ENCODE measurements at places on chromosomes 1 and 21. TPM values are rescaled to one million over a fixed set of nuclear protein-coding genes. Genes with fewer than 3 reads are reported as not detected.
A peak's percentile ranks its signal among the peaks of the same experiment; 100 is the strongest.

- DNase-seq, result no peak
Observed at GRCh38 chr1:63023171-63023570, 239.2 kb downstream of the ATG4C start.

GRCh38 chr21:44454747-44455523, at the start of gene LRRC3:
Gene LRRC3 (plus strand): TSS chr21:44455510. CDS start chr21:44456645, 1,135 bp downstream.
- DNase-seq, result peak; percentile 84

- peak; percentile 85 for DNase-seq
Observed at GRCh38 chr1:10507111-10507879, 32.5 kb downstream of the PEX14 start.

DNA sequence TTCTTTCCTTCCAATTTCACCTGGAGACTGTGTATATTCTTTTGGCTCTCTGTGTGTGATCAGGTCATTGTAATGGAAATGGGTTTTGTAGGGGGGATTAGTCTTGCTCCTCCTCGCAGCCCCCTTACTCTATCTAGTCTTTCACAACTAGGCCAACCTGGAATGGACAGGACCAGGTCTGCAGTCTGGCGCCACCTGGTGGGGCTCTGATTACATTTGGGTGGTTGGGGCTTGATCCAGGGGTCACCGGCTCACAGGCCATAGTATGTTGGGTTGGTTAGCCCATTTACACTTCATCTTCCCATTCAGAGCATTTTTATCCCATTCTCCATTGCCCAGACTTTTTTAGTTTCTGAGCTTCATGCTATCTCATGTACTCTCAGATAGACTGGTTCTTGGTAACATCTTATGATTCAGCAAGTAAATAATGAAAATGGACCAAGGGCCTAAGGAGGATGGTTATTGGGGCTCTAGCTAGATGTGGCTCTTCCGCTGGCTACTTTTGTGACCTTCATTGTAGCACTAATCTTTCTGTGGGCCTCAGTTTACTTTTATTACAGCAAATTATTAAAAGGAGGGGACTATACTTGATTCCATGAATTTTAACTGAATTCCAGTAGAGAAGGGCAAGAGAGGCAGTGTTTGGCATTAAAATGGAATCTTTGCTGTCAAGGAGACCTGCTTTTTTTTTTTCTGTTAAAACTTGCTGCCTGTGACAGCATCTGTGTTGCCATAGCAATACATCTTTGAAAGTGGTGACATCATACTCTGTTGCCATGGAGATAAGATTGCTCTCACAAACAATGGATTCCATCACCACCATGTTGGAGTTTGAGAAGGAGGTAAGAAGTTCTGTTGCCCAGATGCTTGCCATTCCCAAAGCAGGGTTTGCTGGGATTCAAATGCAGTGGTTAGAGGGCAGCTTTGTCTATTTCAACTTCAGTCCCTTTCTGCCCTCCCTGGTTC, 150.1 kb downstream of the PLXNA2 start:
- DNase-seq, result peak; percentile 83

DNA sequence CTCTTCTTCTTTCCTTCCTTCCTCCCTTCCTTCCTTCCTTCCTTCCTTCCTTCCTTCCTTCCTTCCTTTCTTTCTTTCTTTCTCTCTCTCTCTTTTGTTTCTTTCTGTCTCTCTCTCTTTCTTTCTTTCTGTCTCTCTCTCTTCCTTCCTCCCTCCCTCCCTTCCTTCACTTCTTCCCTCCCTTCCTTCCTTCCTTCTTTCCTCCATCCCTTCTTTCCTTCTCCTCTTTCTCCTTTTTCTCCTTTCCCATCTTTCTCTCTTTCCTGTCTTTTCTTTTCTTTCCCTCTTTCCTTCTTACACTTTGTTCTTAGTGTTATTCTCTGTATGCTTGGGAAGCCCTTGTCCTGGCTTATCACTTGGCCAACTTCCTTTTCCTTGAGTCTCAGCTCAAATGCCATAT, 72.5 kb upstream of the MPC2 start:
- no peak for DNase-seq

DNA sequence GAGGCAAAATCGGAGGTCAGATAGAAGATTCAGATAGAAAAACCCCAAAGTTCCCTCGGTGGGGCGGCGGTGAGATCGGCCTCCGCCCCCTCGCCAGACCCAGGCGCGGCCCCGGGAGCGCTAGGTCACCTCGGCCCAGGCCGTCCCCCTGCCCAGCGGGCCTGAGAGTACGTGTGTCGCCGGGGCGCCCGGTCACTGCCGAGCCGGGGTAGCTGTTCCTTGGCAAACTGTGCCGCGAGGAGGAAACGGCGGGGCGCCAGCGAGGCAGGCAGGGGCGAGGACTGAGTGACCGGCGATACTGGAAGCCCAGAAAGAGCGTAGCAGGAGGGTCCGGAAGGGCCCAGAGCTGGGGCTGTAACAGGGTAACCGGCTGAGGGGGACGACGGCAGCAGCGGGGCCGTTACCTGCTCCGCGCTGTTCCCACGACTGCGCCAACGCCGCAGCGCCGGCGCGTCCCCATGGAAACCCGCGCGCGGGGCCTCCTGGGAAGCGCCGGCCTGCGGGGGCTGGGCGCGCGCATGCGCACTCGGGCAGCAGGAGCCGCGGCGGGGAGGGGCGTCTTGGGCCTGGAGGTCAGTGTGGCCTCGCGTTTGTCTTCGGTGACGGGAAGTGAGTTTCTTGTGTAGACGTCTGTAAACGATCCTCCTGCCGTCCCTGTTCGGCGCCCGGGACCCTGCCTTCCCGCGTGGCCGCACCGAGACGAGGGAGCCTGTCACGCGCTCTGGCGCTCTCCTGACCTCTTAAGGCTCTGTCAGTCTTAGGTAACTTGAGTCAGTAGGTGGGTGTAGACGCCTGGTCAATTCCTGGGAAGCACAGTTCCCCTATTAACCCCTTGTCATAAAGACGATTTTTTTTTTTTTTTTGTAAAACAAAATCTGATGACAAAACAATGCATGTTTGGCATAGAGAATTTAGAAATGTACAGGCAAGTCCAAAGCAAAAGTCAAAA, at the start of gene LCA5L:
LCA5L (minus strand) TSS at position 458 of the 949 bp plus-strand sequence. CDS start 17,285 bp downstream, outside the sequence.
- DNase-seq, result peak; percentile 90

GRCh38 chr21:39980241-39980820, 113.1 kb downstream of the PCP4 start:
- no peak for DNase-seq

- no peak for DNase-seq
Observed at GRCh38 chr1:204331847-204332487, 27.8 kb downstream of the PLEKHA6 start.

DNA sequence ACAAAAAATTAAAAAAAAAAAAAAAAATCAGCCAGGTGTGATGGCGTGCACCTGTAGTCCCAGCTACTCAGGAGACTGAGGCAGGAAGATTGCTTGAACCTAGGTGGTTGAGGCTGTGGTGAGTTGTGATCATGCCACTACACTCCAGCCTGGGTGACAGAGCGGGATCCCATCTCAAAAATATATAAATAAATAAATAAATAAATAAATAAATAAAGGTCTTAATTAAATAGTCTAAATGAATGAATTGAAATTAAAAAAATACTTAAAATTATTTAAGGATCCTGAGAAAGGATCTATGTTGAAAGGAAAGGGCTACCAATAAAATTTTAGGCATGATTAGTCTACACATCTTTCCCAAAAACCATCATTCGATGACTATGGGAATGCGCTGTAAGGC, 67.4 kb upstream of the HP1BP3 start:
- DNase-seq, result no peak

- DNase-seq, result peak; percentile 9
Observed at GRCh38 chr1:117589544-117589943, 16.3 kb upstream of the TENT5C start.

DNA sequence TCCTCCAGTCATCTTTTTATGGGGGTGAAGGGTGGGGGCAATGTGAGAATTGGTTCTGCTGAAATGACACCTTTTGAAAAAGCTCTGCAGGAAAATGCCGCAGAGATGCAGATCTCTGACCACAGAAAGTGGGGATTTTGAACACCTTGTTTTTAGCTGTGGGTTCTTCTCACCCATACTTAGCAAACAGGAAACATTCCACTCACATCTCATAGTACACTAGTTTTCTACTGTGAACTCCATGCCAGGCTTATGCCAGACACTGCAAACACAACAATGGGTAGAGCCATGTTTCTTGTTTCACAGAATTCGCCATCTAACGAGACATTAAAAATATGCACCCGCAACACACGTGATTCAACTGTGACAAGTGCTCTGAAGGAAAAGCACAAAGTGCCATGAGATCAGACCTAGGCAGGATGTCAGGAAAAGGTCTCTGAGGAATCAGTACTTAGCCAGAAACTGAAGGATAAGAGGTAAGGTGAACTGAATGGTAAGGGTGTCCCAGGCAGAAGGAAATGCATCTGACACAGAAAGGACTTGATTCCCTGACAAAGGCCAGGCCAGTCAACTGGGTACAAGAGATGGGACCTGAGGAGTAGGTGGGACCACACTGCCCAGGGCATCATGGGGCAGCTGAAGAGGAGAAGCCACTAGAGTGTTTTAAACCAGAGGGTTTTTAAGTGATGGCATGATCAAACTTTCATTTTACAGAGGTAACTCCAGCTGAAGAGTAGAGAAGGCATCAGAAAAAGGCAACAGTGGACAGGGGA, 83.8 kb upstream of the JAK1 start:
- no peak for DNase-seq

DNA sequence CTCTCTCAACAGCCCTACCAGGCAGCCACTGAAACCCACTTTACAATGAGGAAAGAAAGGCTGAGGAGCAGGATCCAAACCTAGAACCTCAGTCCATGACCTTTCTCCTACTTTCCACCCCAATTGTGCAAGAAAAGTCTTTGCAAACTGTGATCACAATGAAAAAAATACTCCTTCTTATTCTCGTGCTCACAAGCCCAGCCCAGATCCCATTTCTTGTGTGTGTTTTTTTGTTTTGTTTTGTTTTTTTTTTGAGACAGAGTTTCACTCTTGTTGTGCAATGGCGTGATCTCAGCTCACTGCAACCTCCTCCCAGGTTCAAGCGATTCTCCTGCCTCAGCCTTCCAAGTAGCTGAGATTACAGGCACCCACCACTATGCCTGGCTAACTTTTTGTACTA, 97.7 kb downstream of the CRYAA start:
- DNase-seq, result no peak

DNA sequence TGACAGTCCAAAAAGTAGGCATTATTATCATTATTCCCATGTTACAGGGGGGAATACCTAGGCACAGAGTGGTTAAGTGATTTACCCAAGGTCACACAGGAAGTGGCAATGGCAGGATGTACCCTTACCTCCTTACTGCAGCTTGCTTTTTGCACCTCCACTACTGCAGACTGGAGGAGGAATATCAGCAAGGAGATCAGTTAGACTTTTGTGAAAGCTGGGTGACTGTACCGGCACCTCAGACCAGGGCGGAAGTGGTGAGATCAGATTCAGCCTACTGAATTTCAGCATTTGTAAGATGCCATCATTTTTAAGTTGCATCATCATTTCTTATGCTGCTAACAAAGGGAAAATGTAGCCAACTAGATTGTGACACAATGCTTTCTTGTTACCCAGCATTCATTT, 4.5 kb downstream of the ADARB1 start:
- DNase-seq, result no peak

DNA sequence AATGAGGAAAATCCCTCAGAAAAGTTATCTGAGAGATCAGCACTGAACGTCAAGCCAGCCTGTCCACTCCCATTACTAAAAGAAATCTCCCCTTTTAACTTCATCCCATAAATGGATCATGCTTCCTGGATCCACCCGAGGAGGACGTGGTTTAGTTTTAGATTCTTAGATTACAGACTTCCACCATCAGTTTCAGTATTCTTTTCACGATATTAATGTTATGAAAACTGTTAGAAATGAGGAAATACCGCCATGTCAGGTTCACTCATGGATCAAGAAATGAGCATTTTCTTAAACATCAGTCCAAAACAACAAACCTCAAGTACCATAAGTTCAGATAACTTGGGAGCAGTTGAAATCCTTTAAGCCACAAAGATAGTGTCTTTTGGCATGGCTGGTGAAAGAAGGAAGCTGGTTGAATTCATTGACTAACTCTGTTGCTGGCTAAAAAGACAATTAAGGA, 49.8 kb downstream of the NFIA start:
- DNase-seq, result peak; percentile 35

- no peak for DNase-seq
Observed at GRCh38 chr21:34724131-34724856, 55.5 kb downstream of the CLIC6 start.

DNA sequence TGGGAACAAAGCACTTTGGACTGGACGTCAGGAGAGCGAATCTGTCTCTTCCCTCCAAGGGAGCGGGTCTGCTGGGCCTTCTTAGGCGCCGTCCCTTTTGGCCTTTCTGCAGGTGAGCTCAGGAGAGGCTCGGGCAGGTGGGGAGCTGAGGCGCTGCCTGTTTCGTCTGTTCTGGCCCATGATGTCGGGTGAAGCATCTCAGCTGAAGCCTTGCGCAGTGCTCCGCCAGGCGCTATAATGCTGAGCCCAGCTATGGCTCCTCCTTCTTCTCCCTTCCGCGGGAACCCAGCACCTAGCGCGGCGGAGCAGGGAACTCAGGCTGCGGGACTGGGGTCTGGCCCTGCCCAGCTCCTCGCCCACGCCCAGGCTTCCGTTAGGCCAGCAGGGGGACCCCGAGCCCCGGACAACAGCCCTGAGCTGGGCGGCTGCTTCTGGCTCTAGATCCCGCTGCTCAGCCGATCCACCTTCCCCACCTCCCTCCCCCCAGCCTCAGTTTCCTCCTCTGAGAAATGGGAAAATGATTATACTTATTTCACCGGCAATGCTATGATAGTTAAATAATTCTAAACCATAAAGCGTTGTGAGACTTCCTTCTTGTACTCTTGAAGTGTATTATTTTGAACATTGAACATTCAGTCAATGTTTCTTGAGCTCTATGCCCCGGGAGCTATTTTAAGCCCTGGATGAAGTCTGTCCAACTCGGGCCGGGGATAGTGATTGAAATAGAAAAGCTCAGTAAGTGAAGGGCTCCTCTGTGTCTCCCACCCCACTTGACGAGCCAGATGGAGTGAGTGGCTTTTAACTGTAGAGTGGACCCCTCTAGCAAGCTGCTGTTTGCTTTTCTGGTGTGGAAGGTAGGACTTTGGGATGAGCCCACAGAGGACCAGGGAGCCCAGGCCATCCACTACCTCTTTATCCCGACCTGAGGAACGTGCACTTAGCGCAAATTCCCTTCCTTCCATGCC, 9.6 kb upstream of the ADORA1 start:
- peak; percentile 53 for DNase-seq

- DNase-seq, result peak; percentile 45
Observed at GRCh38 chr1:103525114-103525606, 339 bp upstream of the RNPC3 start.

Gene ANGPTL7
- not detected for total RNA-seq

Gene FCRL3
- not detected for total RNA-seq

Gene SLC19A2
- total RNA-seq, result 2.2 TPM
